ENCODE measurements at places on chromosomes 4 and X. TPM values are rescaled to one million over a fixed set of nuclear protein-coding genes. Genes with fewer than 3 reads are reported as not detected.

- H3K36me3 ChIP-seq = peaks cover 2% of the 10 kb centered on the region
- H3K4me1 ChIP-seq = peaks cover 32% of the 10 kb centered on the region
- no peaks in the 10 kb centered on the region for H3K27me3 ChIP-seq
- DNase-seq = peak; percentile 22
Observed at GRCh38 chr4:143362349-143363046, 25.8 kb downstream of the GAB1 start.

- no peak overlapping the region for H3K27ac ChIP-seq
- H3K4me1 ChIP-seq = no peaks in the 10 kb centered on the region
- H3K27me3 ChIP-seq = no peaks in the 10 kb centered on the region
- H3K4me3 ChIP-seq = no peak overlapping the region
- H3K36me3 ChIP-seq = no peaks in the 10 kb centered on the region
- DNase-seq = no peak
Observed at GRCh38 chr4:57763070-57763469, 652.9 kb upstream of the IGFBP7 start.

DNA sequence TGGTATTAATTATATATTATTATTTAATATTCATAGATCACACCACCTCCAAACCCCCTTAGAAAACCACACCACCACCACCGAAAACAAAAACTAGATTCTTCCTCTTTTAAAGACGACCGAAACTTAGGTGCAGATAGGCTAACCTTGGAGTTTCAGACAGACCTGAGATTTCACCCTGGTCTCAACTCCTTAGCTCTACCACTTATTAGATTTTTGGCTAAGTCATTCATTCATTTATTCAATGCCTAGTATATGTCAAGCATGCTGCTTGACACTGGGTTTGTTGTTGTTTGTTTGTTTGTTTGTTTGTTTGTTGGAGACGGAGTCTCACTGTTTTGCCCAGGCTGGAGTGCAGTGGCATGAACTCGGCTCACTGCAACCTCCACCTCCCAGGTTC is 9.5 kb upstream of the BMP2K start:
- H3K27me3 ChIP-seq = peaks cover 3% of the 10 kb centered on the region
- no peak overlapping the region for H3K4me3 ChIP-seq
- H3K27ac ChIP-seq = no peak overlapping the region
- DNase-seq = no peak
- H3K36me3 ChIP-seq = no peaks in the 10 kb centered on the region

DNA sequence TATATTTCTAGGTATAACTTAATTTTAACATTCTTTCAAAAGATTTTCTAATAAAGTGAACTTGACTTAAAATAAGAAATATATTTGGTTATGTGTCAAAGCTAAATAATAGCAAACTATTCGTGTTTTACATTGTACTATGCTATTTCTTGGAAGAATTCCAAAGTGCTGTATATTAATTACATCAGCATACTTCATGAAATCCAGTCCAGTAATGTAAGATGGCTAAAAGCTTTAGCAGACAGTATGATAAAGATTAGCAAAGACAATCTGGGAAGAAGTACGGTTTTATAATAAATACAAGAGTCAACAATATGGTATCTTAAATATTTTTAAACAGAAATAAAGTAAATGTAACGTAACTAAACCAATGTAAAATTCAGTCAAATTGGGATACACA is 125.7 kb downstream of the FSTL5 start:
- H3K4me1 ChIP-seq = no peaks in the 10 kb centered on the region
- no peaks in the 10 kb centered on the region for H3K27me3 ChIP-seq
- H3K36me3 ChIP-seq = no peaks in the 10 kb centered on the region
- H3K4me3 ChIP-seq = no peak overlapping the region

DNA sequence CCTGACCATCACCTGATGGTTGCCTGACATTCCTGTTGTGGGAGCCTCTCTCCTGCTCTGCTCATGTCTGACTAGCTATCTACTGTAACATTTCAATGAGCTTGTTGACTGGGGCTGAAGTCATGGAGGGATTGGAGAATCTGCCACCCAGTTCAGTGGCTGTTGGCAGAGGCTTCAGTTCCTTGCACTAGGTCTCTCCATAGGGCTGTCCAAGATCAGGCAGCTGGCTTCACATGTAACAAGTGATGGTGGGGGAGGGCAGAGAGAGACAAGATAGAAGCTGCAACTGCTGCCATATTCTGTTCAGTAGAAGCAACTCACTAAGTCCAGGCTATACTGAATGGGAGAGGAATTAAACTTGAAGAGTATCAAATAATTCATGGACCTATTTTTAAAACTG is 14.1 kb upstream of the CCNI start:
- no peak overlapping the region for H3K27ac ChIP-seq
- peaks cover 3% of the 10 kb centered on the region for H3K4me1 ChIP-seq
- no peak for DNase-seq
- peaks cover 3% of the 10 kb centered on the region for H3K36me3 ChIP-seq
- no peak overlapping the region for H3K4me3 ChIP-seq
- H3K27me3 ChIP-seq = no peaks in the 10 kb centered on the region

- no peak overlapping the region for H3K27ac ChIP-seq
- DNase-seq = no peak
- no peaks in the 10 kb centered on the region for H3K4me1 ChIP-seq
- H3K4me3 ChIP-seq = no peak overlapping the region
Observed at GRCh38 chr4:111778543-111778942, 366.7 kb upstream of the FAM241A start.

DNA sequence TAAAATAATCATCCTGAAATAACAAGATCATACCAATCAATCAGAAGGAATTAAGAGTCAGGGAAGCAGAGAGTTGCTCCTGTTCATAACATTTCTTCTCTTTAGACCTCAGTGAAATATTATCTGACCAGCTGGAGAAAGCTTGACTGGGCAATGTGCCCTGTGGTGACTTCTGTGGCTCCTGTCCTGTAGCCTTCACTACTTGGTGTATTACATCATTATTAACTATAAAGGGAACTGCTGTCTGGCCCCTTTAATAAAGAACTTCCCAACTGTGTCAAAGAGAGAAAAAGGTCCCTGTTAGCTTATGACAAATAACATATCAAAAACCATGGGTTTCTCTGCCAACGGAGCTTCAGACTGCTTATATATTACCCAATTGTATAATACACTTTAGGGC is 18.0 kb downstream of the OPHN1 start:
- H3K27me3 ChIP-seq = peaks cover 2% of the 10 kb centered on the region
- no peak for DNase-seq
- no peaks in the 10 kb centered on the region for H3K36me3 ChIP-seq

DNA sequence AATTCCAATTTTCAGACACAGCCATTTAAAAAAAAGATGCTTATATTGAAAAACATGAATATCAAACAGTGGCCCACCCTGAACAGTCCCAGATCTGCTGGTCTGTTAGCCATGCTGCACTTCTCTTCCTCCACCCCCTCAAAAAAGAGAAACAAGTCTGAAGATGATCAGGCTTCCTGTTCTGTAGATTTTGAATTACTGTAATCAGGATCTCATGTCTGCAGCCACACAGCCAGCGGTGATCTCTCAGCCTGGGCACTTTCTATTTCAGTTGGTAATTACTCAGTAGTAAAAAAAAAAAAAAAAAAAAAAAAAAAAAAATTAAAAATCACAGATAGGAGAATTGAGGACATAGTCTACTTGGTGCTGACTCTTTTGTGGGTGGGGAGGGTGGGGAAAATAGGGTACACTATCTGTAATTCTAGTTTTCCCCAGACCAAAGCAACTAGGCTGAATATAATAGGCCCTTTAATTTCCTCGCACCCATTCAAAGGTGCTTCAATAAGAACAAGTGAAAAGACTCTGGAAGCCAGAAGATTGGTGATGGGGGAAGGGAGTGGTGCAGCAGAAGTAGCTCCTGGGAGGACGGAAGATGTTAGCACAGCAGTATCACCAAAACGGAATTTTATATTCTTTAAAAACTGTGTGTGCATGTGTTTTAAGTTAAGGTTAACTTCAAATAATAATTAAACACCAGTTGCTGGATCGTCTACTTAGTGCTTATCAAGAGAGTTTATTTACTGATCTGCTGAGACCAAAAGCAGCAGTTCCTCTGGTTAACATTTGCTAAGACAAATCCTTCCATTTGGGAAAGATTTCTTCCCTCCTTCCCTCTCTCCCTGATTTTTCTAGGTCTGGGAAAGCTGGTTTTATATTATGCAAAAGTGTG is 47.0 kb downstream of the SPRY1 start:
- H3K4me1 ChIP-seq = peaks cover 32% of the 10 kb centered on the region
- peak; percentile 78 for DNase-seq
- H3K36me3 ChIP-seq = no peaks in the 10 kb centered on the region
- peak overlapping the region; percentile 93 for H3K27ac ChIP-seq
- H3K27me3 ChIP-seq = no peaks in the 10 kb centered on the region

- no peaks in the 10 kb centered on the region for H3K4me1 ChIP-seq
- no peak for DNase-seq
- H3K27ac ChIP-seq = no peak overlapping the region
- H3K4me3 ChIP-seq = no peak overlapping the region
- no peaks in the 10 kb centered on the region for H3K36me3 ChIP-seq
Observed at GRCh38 chr4:100366213-100366612, 151.6 kb downstream of the EMCN start.

DNA sequence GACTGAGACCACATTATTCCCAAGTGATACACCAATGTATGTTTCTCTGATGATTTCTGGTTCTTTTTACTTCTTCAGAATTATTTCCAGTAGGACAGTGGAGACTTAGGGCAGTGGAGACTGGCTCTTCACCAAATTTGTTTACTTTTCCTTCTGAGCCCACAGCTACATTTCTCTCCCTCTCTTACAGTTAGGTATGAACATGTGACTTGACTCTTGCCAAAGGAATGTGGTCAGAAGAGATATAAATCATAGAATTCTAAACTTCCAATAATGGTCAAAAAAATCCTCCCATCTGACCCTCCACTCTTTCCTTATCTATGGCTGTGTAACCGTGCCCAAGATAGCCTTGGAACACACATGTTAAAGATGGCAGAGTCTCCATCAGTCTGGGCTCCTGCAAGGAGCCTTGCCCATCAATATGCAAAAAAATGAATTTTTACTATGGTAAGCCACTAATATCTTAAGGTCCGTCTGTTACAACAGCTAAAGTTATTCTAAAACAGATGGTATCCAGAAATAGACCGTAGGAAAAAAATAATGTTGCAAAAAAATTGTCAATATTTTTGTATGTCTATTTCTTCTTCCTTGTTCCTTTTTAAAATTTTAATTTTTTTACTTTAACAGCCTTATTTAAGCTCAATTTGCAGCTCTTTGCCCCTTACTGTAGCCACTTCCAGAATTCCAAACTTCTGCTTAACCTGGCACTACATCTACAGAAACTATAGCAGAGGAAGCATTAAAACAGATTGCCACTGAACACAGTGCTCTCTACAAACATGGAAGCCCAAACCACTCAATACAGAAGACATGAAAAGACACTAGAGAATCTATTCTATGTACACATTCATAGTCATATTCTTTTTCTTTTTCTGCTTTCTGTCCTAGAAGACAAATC is 260.7 kb downstream of the COL25A1 start:
- no peak overlapping the region for H3K27ac ChIP-seq
- no peak for DNase-seq
- H3K27me3 ChIP-seq = no peaks in the 10 kb centered on the region
- H3K36me3 ChIP-seq = no peaks in the 10 kb centered on the region
- H3K4me1 ChIP-seq = no peaks in the 10 kb centered on the region

DNA sequence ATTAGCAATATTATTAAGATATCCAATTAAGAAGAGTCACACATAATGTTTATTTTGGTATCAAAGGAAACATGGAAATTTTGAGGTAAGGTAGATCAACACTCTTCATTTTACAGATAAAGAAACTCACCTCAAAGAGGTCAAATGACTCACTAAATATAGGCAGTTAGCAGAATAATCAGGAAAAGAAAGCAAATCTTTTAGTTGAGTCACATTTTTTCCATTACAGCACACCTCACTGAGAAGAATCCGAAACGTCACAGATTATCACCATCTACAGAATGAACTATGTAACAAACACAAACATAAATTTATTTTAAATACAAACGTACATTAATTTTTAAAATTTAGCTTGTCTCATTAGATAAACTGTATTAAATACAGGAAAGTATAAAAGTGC is 70.1 kb downstream of the TMEM47 start:
- H3K36me3 ChIP-seq = no peaks in the 10 kb centered on the region
- H3K4me1 ChIP-seq = no peaks in the 10 kb centered on the region
- no peak overlapping the region for H3K4me3 ChIP-seq
- DNase-seq = no peak

DNA sequence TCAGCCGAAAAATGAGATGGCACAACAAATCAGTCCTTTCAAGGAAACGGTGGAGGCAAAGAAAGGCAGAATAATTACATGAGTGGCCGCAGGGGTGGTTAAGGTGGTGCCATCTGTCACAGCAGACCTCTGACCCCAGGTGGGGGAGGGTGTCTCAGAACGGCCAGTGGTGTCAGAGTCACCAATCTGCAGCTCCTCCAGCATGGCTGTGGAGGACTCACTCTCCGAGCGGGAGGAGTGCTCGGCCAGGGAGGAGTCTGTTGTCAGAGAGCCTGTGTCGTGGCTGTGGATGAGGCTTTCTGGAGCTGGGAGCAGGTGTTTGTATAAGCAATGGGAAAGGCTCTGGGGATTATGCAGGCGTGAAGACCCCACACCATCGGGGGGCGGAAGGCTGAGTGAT is 130.3 kb upstream of the PDLIM3 start:
- no peaks in the 10 kb centered on the region for H3K36me3 ChIP-seq
- H3K27me3 ChIP-seq = peaks cover 2% of the 10 kb centered on the region
- no peak overlapping the region for H3K4me3 ChIP-seq
- no peak overlapping the region for H3K27ac ChIP-seq

DNA sequence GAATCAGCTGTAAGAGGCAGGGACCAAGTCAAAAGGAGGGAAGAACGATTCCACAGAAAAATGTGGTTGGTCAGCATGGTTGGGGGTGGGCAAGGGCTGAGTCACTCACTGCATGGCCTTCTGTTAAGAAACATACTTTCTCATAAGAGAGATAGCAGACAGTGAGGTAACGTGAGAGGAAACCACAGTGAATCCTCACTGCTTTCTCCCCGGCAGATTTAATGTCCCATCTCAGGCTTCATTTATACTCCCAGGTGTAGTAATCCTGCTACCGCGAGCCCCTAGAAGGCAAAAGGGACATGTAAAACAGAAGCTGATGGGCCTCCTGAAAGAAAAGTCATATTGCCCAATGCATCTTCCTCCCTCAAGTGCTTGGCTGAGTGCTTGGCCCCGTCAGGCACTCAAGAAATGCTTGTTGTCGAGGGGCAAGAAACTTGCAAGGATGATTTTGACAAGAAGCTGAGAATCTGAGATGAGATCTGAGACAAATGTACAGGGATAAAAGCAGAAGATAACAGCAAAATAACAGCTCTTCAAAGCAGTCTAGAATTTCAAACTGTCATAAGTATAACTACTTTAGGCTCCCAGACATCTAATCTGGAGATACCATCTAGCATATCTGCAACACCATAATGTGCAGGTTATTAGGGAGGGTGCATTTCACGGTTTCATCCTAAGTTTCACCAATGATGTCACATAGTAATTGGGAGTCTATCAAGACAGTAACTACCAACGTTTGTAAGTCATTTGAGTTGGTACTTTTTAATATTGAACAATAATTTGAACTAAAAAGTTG is 40.2 kb downstream of the SH3KBP1 start:
- H3K4me3 ChIP-seq = peak overlapping the region; percentile 31
- peak; percentile 44 for DNase-seq
- peaks cover 54% of the 10 kb centered on the region for H3K4me1 ChIP-seq
- H3K27ac ChIP-seq = peak overlapping the region; percentile 74
- H3K36me3 ChIP-seq = peaks cover 9% of the 10 kb centered on the region
- no peaks in the 10 kb centered on the region for H3K27me3 ChIP-seq

- H3K36me3 ChIP-seq = no peaks in the 10 kb centered on the region
- no peak overlapping the region for H3K4me3 ChIP-seq
- peaks cover 2% of the 10 kb centered on the region for H3K27me3 ChIP-seq
- H3K4me1 ChIP-seq = no peaks in the 10 kb centered on the region
Observed at GRCh38 chr4:110653321-110654253, 30.7 kb upstream of the PITX2 start.

The CFI gene
- not detected for total RNA-seq

The NDNF gene
- total RNA-seq = 0.41 TPM

The ENPP6 gene
- total RNA-seq = 0.40 TPM

The SLC6A8 gene
- total RNA-seq = 2.5 TPM

The HS3ST1 gene
- not detected for total RNA-seq

The FGF5 gene
- not detected for total RNA-seq

Data from activated CD8-positive, alpha-beta T cell treated with anti-CD3 and anti-CD28 coated beads for 36 hours (primary cell).